Muscle of back (tissue), 13 donors: ENCODE measurements at places on chromosomes 11 and 22.
A peak's percentile ranks its signal among the peaks of the same experiment; 100 is the strongest.

DNA sequence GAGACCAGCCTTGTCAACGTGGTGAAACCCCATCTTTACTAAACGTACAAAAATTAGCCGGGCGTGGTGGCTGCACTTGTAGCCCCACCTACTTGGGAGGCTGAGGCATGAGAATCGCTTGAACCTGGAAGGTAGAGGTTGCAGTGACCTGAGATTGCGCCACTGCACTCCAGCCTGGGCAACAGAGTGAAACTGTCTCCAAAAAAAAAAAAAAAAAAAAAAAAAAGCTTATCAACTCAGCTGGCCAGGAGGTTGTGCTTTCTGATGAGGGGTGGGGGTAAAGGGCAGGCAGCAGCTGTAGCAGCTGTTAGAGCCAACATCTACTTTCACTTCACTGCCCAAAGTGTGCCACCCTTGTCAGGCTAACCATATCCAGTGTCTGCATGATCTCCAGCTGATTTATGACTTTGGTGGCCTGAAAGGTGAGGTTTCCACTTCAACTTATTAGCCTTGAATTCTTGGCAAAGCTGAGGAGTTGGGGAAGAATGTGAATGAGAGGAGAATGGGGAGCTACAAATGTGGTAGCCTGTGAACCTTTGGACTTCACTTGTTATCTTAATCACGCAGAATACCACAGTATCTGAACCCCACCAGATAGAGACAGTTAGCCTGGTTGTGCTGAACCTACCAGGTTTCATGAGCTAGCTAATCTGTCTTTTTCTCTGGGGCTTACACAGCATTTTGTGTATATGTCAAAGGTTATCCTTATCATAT lies 19.6 kb downstream of the RNF121 start:
- DNase-seq: no peak

- no peak for DNase-seq
Observed at GRCh38 chr11:3022300-3022967, 30.3 kb upstream of the NAP1L4 start.

GRCh38 chr11:11668781-11669180 lies 47.0 kb upstream of the GALNT18 start:
- DNase-seq: no peak

DNA sequence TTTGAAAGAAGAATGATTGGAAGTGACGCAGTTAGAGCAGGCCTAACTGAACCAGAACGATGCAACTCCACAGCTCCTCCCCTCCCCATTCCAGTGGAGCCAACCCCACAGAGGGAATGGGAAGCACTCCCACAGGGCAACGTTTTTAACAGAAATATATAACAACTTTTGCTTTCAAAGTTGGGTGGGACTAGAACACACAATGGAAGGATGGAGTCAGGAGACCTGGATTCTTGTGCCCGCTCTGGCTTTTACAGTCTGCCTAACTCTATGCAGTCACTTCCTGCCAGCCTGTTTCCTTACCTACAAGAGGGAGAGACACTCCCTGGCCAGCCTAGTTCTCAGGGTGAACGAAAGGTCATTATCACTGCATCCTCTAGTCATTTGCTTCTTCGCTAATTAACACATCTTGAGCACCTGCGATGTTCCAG lies 75.5 kb downstream of the PACSIN2 start:
- DNase-seq: no peak

- no peak for DNase-seq
Observed at GRCh38 chr22:50233223-50233622, 11.6 kb downstream of the TUBGCP6 start.

GRCh38 chr11:127195501-127196120 lies 195.0 kb upstream of the KIRREL3 start:
- no peak for DNase-seq

- no peak for DNase-seq
Observed at GRCh38 chr11:119942583-119943297, 195.2 kb downstream of the TRIM29 start.

- DNase-seq: no peak
Observed at GRCh38 chr11:2923446-2924375, 5.5 kb downstream of the PHLDA2 start.

DNA sequence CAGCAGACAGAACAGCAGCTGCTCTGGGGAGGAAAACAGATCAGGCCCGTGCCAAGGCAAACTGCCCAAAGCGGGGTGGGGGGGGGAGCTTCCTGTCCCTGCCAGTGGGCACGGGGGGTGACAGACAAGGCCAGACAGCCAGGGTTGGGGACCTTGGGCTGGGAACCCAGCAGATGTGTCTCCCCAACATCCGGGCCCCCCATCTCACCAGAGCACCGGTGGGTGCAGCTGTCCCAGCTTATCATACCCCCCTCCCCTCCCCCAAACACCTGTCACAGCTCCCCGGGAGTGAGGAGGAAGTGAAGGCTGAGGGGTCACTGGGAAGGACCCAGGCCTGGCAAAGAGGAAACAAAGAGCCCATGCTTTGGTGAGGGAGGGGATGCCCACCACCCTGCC lies 1.3 kb downstream of the PPP1R14B start:
- no peak for DNase-seq

DNA sequence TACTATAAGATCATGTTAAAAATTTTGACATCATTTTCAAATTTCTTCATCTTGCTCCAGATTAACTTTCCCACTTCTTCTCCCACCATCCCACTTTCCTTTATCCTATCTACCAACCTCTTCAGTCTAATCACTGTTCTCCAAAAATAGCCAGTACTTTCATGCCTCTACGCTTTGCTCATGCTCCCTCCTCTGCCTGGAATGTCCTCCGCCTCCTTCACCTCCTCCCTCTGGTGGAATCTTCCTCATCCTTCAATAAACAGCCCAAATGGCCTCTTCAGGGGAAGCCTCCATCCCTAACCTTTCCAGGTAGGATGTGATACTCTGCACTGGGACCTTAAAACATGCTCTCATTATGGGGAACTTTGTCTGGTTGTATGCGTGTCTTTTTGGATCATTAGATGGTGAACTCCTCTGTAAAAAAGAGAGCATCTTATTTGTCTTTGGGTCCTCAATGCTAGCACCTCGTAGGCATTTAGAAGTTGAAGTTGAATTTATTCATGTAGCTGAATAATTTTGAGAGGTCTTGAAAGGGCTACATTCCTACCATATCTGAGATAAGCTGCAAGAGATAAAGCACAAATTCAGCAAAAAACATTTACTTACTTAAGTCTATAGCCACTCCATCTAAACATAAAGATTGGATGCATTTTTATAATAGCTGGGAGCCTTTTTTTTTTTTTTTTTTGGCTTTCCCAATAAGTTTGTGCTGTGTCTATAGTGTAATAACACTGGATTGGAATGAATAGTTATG lies 8.0 kb upstream of the CSRP3 start:
- DNase-seq: no peak

- DNase-seq: no peak
Observed at GRCh38 chr11:35083181-35083430, 55.9 kb upstream of the CD44 start.

DNA sequence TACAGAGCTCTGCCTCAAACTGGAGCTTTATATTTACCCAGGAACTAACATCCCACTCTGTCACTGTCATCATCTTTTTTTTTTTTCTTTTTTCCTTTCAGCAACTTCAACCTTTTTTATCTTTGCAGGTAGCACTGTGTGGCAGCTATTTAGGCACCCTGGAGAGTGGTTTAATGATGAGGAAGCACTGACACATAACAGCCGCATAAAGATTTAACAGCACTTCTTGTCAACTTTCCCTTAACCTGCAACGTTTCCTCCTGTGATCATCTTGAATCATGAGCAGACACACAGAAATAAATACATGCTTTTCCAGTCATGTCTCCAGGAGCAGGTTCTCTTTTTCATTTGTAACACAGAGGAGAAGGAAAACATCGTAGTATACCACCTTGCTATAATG lies 34.8 kb downstream of the PDGFD start:
- no peak for DNase-seq

- DNase-seq: no peak
Observed at GRCh38 chr11:43779306-43779705, 98.8 kb downstream of the HSD17B12 start.

DNA sequence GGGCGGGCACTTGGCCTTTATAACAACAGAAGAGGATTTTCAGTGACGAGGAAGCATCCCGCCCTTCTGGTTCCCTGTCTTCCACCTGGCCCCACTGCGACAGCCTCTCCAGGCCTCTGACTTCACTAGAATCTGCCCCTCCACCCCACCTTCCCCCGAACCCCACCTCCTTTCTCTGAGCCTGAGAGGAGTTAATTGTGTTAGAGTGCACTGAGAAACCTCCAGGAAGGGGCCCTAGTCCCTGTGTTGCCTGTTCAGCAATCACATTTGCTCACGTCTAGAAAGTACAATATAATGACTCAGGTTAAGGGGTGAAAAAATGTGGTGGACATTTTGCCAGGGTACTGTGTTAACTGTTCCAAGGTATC lies 38.8 kb downstream of the PTPRJ start:
- no peak for DNase-seq

- no peak for DNase-seq
Observed at GRCh38 chr11:67384851-67385366, 6.9 kb upstream of the RAD9A start.

GRCh38 chr22:22714600-22715335 lies 70.4 kb downstream of the GGTLC2 start:
- peak; percentile 23 for DNase-seq
